ENCODE measurements at places on chromosomes 13 and 19.

- no peak for DNase-seq
Measured at GRCh38 chr19:54248016-54248601, 5.5 kb upstream of the LILRA6 start.

GRCh38 chr19:32558607-32559228 lies 22.3 kb upstream of the PDCD5 start:
- DNase-seq: no peak

GRCh38 chr13:102983496-102983895 lies 82.7 kb downstream of the SLC10A2 start:
- peak; percentile 12 for DNase-seq

- no peak for DNase-seq
Measured at GRCh38 chr13:52712385-52712784, 27.2 kb downstream of the CNMD start.

- DNase-seq: no peak
Measured at GRCh38 chr19:3075605-3076431, 13.5 kb upstream of the TLE5 start.

GRCh38 chr13:79246578-79246949 lies 159.5 kb downstream of the RBM26 start:
- DNase-seq: no peak

DNA sequence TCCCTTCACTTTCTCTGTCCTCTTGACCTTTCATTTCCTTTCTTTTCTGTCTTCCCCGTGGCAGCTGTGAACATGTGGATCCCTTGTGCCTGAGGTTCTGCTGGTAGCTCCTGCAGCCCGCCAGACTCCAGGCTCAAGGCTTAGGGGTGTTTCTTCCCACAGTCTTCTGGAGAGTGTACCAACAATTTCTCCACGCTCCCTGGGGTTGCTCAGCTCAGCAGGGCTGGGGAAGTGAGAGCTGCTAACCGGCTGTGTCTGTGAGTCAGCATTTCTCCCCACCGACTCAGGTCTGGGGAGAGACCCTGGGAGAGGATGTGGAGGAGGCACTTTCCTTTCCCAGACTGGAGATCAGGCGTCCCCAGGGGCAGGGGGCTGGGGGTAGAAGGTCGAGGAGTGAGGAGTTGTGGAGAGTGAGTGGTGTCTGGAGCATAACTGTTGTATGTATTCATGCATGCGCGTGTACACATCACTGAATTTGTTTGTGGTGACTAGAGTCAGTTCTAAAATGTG lies 193.6 kb downstream of the KCNRG start:
- peak; percentile 89 for DNase-seq

DNA sequence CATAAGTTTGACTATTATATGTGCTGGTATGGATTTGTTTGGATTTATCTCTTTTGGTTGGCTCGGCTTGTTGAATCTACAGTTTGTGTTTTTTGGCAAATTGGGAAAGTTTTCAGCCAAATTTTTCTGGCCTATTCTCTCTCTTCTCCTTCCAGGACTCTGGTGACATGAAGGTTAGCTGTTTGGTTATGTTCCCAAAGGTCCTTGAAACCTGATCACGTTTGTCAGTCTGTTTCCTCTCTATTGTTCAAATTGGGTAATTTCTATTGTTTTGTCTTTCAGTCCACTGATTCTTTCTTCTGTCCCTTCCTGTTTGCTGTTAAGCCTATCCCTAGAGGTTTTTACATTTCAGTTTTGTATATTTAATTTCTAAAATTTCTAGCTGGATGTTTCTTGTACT lies 81.5 kb upstream of the SHISA2 start:
- no peak for DNase-seq

Data from AG10803 (cell line).